Psoas muscle (tissue), 8 donors: ENCODE measurements at places on chromosomes 7 and 10. TPM values are rescaled to one million over a fixed set of nuclear protein-coding genes. Genes with fewer than 3 reads are reported as not detected.

Gene KLF6
- polyA plus RNA-seq: 138 TPM

Gene LRRC17
- polyA plus RNA-seq: 1.3 TPM

Gene TAS2R4
- 0.04 TPM for polyA plus RNA-seq

Gene VIPR2
- polyA plus RNA-seq: 2.3 TPM

Gene PON3
- not detected for polyA plus RNA-seq

Gene C10orf62
- polyA plus RNA-seq: not detected

Gene ANLN
- 0.11 TPM for polyA plus RNA-seq

Gene VAX1
- not detected for polyA plus RNA-seq

Gene PLXNA4
- 0.16 TPM for polyA plus RNA-seq

Gene SAMD9
- polyA plus RNA-seq: 0.59 TPM

Gene MPP7
- polyA plus RNA-seq: 2.3 TPM
